ENCODE measurements at places on chromosomes 2 and 18. TPM values are rescaled to one million over a fixed set of nuclear protein-coding genes. Genes with fewer than 3 reads are reported as not detected.

DNA sequence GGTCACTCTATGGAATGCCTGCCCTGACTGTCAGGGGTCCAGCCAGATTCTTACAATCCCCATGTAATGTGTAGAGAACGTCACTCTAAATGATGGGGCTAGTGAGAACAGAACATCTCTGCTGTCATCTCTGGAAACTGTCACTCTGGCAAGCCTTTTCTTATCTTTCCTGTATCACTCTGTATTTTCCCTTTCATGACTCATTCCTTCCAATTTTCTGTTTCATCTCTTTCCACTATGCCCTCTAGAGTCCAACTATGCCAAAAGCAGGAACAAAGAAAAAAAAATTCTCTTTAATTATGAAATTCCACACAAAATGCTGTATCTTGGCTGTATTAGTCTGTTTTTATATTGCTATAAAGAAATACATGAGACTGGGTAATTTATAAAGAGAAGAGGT lies 608.8 kb downstream of the ADCYAP1 start:
- no peaks in the 10 kb centered on the region for H3K27me3 ChIP-seq
- DNase-seq, result no peak
- H3K4me3 ChIP-seq, result no peak overlapping the region
- no peak overlapping the region for H3K27ac ChIP-seq
- H3K4me1 ChIP-seq, result no peaks in the 10 kb centered on the region
- H3K36me3 ChIP-seq, result no peaks in the 10 kb centered on the region

DNA sequence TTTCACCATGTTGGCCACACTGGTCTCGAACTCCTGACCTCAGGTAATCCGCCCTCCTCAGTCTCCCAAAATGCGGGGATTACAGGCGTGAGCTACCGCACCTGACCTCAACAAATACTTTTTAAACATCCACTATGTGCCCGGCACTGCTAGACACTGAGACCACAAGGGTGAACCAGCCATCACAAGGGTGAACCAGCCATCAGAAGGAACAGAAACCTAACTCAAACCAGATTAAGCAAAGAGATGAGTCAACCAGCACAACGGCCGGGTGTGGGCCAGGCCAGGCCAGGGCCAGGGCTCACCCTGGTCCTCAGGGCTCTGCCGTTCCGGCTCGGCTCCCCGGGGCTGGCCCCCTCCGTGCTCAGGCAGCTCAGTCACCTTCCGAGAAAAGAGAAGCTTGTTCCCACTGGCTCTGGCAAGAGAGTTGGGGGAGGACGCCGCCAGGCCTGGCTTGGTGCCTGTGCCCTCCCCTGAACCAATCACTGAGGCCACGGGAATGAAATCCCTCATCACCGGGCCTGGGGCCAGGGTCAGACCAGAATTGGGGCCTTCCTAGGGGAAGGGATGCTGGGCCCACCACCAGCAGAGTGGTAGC lies 4.4 kb downstream of the TEX44 start:
- DNase-seq, result no peak
- no peaks in the 10 kb centered on the region for H3K36me3 ChIP-seq
- H3K4me1 ChIP-seq, result no peaks in the 10 kb centered on the region

DNA sequence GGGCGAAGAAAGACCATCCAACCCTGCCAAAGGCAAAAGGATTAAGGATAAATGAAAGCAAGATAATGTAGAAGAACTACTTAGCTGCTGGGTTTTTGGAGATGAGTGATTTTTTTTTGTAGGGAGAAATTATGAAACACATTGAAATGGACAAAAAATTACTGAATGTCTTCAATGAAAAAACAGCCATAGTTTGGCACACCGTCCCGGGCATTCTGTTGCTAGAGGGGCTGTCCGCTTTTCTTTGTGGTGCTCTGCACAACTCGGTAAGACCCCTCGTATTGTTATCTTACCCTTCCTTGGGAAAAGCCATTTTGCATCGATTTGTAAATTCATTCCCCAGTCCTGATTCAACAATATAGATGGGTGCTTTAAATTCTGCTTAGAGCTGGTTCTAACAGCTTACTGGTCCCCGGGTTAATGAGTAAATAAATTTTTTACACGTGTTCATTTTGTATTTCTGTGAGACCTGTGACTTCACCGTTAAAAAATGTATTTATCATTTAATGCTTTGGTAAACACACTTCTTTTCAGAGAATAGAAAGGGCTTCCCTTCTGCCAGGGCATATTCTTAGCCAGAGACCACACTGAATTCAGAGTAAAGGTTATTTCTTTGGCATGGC lies 912 bp upstream of the LAPTM4A start:
- peak overlapping the region; percentile 88 for H3K27ac ChIP-seq
- DNase-seq, result no peak
- H3K36me3 ChIP-seq, result no peaks in the 10 kb centered on the region
- H3K4me1 ChIP-seq, result peaks cover 25% of the 10 kb centered on the region

GRCh38 chr2:58137856-58138255 lies 91.2 kb downstream of the VRK2 start:
- no peak overlapping the region for H3K4me3 ChIP-seq
- no peaks in the 10 kb centered on the region for H3K4me1 ChIP-seq
- H3K27me3 ChIP-seq, result no peaks in the 10 kb centered on the region
- H3K27ac ChIP-seq, result no peak overlapping the region
- H3K36me3 ChIP-seq, result peaks cover 8% of the 10 kb centered on the region
- no peak for DNase-seq

DNA sequence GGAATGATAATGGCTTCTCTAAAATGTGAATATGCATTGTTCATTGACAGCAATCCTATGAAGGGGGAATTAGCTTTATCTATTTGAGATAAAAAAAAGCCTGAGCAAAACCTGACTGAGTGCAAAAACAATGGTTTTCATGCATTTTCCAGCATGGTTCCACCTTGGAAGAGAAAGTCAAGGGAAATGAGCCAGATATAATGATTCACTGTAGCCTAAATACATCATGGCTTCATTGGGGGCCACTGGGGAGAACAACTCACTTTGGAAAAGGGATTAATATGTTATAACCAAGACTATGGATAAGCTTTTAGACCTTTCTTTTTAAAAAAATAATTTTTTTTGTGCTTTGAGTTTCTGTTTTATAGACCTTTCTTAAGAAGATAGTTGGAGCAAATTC lies 679.7 kb downstream of the NYAP2 start:
- H3K36me3 ChIP-seq, result no peaks in the 10 kb centered on the region
- no peak overlapping the region for H3K27ac ChIP-seq
- DNase-seq, result no peak
- H3K4me3 ChIP-seq, result no peak overlapping the region
- no peaks in the 10 kb centered on the region for H3K27me3 ChIP-seq

DNA sequence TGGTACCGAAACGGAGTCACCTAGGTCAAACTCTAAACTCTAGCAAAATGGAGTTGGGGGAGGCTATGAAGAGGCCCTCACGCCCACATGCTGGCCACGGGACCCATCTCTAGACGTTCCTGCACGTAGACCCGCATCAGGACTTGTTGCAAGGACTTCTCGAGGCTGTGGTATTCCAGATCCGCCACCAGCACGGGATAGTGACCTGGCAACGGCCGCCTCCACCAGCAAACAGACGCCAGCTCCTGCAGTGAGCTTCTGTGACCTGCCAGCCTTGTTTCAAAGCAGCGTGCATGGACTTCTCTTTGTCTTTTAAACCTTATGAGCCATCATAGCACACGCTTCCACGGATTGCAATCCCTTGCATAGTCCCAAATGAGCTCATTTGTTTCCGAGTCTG lies 40.3 kb upstream of the RALBP1 start:
- H3K36me3 ChIP-seq, result no peaks in the 10 kb centered on the region
- no peaks in the 10 kb centered on the region for H3K27me3 ChIP-seq
- H3K27ac ChIP-seq, result no peak overlapping the region
- DNase-seq, result no peak

DNA sequence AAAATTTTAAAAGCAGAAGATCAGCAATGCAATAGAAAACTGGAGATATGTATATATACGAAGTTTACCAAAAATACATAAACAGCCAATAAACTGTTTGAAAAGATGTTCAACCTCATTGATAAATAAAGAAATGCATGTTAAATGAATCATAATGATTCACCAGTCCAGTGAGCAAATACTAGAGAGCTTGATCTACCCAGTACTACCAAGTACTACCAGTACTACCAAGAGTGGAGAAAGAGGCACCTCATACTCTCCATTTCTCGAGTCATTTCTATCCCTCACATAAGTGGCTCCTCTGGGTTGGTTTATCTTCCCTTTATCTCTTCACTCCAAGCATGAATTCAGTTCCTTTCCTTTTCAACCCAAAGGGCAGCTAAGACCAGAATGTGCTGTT lies 138.9 kb downstream of the MREG start:
- no peak for DNase-seq
- no peak overlapping the region for H3K27ac ChIP-seq
- no peaks in the 10 kb centered on the region for H3K4me1 ChIP-seq
- H3K4me3 ChIP-seq, result no peak overlapping the region
- no peaks in the 10 kb centered on the region for H3K36me3 ChIP-seq

DNA sequence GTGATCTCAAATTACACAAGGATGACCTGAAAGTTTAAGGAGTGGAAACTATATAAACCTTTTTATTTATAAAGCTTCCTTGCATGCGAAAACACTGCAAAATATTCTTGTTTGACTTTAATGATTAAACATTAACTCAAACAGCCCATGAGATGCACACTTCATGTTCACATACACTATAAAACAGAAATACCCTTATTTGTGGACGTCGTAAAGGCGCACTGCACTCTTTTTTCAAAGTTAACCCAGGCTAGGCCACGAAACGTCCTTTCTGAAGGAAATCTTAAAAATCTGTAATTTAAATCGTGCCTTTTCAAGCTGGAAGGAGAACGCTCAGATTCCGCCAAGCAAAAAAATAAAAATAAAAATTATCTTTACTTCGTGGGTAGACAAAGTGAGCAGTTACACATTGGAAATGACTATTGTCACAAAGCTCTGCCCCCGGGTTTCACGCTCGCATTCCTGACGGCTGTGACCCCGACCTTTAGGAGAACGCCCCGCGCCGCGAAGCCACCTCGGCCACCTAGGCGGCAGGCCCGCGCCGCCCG lies 728 bp downstream of the FAM168B start:
- H3K36me3 ChIP-seq, result no peaks in the 10 kb centered on the region
- peaks cover 16% of the 10 kb centered on the region for H3K4me1 ChIP-seq
- H3K27ac ChIP-seq, result peak overlapping the region; percentile 11
- peak overlapping the region; percentile 91 for H3K4me3 ChIP-seq
- H3K27me3 ChIP-seq, result no peaks in the 10 kb centered on the region

DNA sequence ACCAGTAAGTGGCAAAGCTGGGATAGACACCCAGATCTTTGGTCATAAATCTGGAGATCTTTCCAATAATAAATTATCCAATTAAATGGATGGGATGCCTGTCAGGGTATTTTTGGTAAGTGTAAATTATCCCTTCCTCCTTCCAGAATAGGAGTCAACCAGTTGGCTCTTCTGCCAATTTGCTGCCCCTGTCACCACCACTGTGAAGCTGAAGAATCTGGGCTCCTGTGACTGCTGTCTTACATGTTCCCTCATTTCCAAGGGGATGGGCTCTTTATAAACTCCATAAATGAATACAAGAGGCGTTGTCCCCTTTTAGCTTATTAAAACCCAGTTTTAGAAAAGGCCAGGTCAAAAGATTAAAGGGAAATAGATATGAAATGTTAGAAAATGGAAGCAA lies 17.8 kb upstream of the BMP10 start:
- H3K27me3 ChIP-seq, result no peaks in the 10 kb centered on the region
- H3K27ac ChIP-seq, result no peak overlapping the region
- no peak overlapping the region for H3K4me3 ChIP-seq
- H3K4me1 ChIP-seq, result no peaks in the 10 kb centered on the region

DNA sequence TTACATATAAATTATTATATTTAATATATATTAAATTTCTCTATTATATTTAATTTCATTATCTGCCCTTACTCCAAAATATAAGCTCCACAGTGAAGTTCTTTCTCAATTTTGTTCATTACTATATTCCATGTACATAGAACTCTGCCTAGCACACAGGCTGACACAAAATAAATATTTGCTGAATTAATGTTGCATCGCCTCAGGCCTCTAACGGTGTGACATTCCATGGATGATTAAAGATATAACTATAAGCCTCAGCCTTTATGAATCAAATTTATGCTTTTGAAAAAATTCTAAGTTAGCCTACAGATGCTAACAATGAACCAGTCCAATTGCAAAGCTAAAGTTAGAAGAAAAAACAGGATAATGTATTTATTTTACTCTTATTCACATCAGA lies 1337.2 kb upstream of the NRXN1 start:
- no peaks in the 10 kb centered on the region for H3K36me3 ChIP-seq
- no peaks in the 10 kb centered on the region for H3K27me3 ChIP-seq
- no peak overlapping the region for H3K4me3 ChIP-seq
- no peak overlapping the region for H3K27ac ChIP-seq
- H3K4me1 ChIP-seq, result no peaks in the 10 kb centered on the region

- H3K36me3 ChIP-seq, result no peaks in the 10 kb centered on the region
- H3K27ac ChIP-seq, result no peak overlapping the region
- H3K4me1 ChIP-seq, result no peaks in the 10 kb centered on the region
- DNase-seq, result no peak
- H3K4me3 ChIP-seq, result no peak overlapping the region
Observed at GRCh38 chr2:222774941-222775340, 85.9 kb upstream of the ACSL3 start.

DNA sequence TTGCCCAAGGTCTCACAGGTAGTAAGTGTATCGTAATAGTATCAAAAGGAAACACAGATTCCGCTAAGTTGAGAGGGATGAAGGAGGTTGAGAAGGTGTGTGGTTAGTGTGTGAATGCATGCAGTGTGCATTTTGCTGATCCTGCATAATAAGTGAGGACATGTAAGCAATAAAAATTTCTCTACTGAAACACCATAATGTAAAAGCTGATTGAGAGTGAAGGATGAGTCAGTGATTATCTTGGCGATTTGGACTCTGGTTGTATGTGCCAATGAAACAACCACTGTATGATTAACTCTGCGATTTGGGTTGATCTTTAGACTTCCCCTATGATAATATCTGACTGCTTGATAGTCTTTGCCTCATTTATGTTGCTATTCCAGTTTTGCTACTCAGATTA lies 16.7 kb upstream of the ADGRF3 start:
- no peak overlapping the region for H3K4me3 ChIP-seq
- H3K27me3 ChIP-seq, result no peaks in the 10 kb centered on the region
- peaks cover 14% of the 10 kb centered on the region for H3K36me3 ChIP-seq
- no peak overlapping the region for H3K27ac ChIP-seq
- no peaks in the 10 kb centered on the region for H3K4me1 ChIP-seq

- no peak for DNase-seq
- no peak overlapping the region for H3K27ac ChIP-seq
Observed at GRCh38 chr2:218890369-218890768, 9.7 kb downstream of the WNT10A start.

- no peaks in the 10 kb centered on the region for H3K36me3 ChIP-seq
- peaks cover 20% of the 10 kb centered on the region for H3K4me1 ChIP-seq
- DNase-seq, result no peak
- H3K27ac ChIP-seq, result peak overlapping the region; percentile 53
- peak overlapping the region; percentile 94 for H3K4me3 ChIP-seq
- no peaks in the 10 kb centered on the region for H3K27me3 ChIP-seq
Observed at GRCh38 chr2:151827564-151828142, 568 bp downstream of the ARL5A start.

GRCh38 chr2:160918906-160919503 lies 241.2 kb upstream of the TANK start:
- DNase-seq, result peak; percentile 5
- no peak overlapping the region for H3K4me3 ChIP-seq
- H3K27ac ChIP-seq, result no peak overlapping the region
- no peaks in the 10 kb centered on the region for H3K4me1 ChIP-seq
- H3K36me3 ChIP-seq, result no peaks in the 10 kb centered on the region
- H3K27me3 ChIP-seq, result no peaks in the 10 kb centered on the region

OTOS gene
- total RNA-seq, result not detected

IL36RN gene
- not detected for total RNA-seq

UBXN4 gene
- total RNA-seq, result 113 TPM

TCF23 gene
- total RNA-seq, result 0.10 TPM

TUBA4B gene
- not detected for total RNA-seq

KLHL30 gene
- total RNA-seq, result 0.12 TPM

RAB6D gene
- total RNA-seq, result not detected

SCN1A gene
- not detected for total RNA-seq

DHRS9 gene
- 0.25 TPM for total RNA-seq

ARHGAP28 gene
- not detected for total RNA-seq
